ENCODE measurements at places on chromosomes 4 and X. TPM values are rescaled to one million over a fixed set of nuclear protein-coding genes. Genes with fewer than 3 reads are reported as not detected.

The MAGEC2 gene
- total RNA-seq, result not detected

The RADX gene
- total RNA-seq, result not detected

The XG gene
- not detected for total RNA-seq

The BMX gene
- total RNA-seq, result not detected

The TSPYL2 gene
- 10.3 TPM for total RNA-seq

The KCND1 gene
- 0.92 TPM for total RNA-seq

The AMBN gene
- total RNA-seq, result not detected

The GLUD2 gene
- total RNA-seq, result 2.4 TPM

The BEND4 gene
- total RNA-seq, result not detected

The PNCK gene
- total RNA-seq, result not detected

The PSAPL1 gene
- total RNA-seq, result 0.14 TPM

The FSTL5 gene
- not detected for total RNA-seq

The COX7B2 gene
- total RNA-seq, result not detected

The CXorf65 gene
- total RNA-seq, result not detected

The MAGEC3 gene
- not detected for total RNA-seq

The PPP4R3C gene
- total RNA-seq, result not detected

The TBX22 gene
- not detected for total RNA-seq

The RPA4 gene
- total RNA-seq, result 0.16 TPM

The IL2 gene
- total RNA-seq, result not detected

The NELFA gene
- 26.8 TPM for total RNA-seq

The IL2RG gene
- not detected for total RNA-seq

The P2RY10 gene
- not detected for total RNA-seq

The PAGE1 gene
- not detected for total RNA-seq

The GK2 gene
- total RNA-seq, result not detected

The HDX gene
- total RNA-seq, result 4.3 TPM

The THOC2 gene
- total RNA-seq, result 41.0 TPM

The PROM1 gene
- 0.80 TPM for total RNA-seq

The MND1 gene
- 21.1 TPM for total RNA-seq

The ARX gene
- 0.49 TPM for total RNA-seq

The MAGEA10 gene
- total RNA-seq, result not detected

The SPINK2 gene
- not detected for total RNA-seq

The ERAS gene
- 0.19 TPM for total RNA-seq

The CTAG1B gene
- total RNA-seq, result not detected

The CACNA1F gene
- not detected for total RNA-seq

The GABRB1 gene
- not detected for total RNA-seq

The ETDA gene
- not detected for total RNA-seq

The UGT2B17 gene
- not detected for total RNA-seq

The SATL1 gene
- total RNA-seq, result not detected

The FAM53A gene
- 1.2 TPM for total RNA-seq

The TMEM35A gene
- not detected for total RNA-seq

The TMPRSS11A gene
- total RNA-seq, result not detected

The SYN1 gene
- 0.19 TPM for total RNA-seq

The GAGE1 gene
- total RNA-seq, result not detected

The ABCG2 gene
- total RNA-seq, result 20.5 TPM

The NDNF gene
- not detected for total RNA-seq

The SSX5 gene
- not detected for total RNA-seq

The NOX1 gene
- not detected for total RNA-seq

The SUPT20HL1 gene
- total RNA-seq, result not detected

The BEND2 gene
- total RNA-seq, result not detected

The DGAT2L6 gene
- not detected for total RNA-seq

The GPR50 gene
- not detected for total RNA-seq

The MAGEE1 gene
- total RNA-seq, result 4.6 TPM

The FAM241A gene
- total RNA-seq, result 0.53 TPM

The CCDC149 gene
- total RNA-seq, result 2.1 TPM

The EDA2R gene
- total RNA-seq, result 12.2 TPM

The MAP7D2 gene
- 6.3 TPM for total RNA-seq

The CFI gene
- 0.72 TPM for total RNA-seq

The AMER1 gene
- total RNA-seq, result 2.9 TPM

The ADH7 gene
- total RNA-seq, result not detected
